NCI-H2081 (cell line): ENCODE measurements at places on chromosomes 6 and 20.

GRCh38 chr20:51365670-51366069, 176.8 kb downstream of the NFATC2 start:
- DNase-seq = no peak

DNA sequence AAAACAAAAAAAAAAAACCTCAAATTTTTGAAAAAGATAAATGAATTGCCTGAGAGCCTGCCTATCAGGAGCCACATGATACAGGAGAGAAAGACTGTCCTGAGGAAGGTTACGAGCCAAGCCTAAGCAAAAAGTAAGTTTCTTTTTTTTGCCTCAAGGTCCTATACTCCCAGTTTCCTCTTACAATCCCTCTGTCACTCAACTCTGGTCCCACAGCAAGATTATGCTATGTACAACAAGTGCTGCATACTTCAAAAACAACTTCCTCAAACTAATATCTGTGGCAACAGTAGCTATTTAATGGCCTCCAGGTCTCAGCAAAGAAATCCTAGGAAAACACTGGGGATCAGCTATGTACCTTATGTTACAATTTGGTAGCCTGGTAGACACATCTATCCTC, 46.8 kb downstream of the PLN start:
- DNase-seq = no peak

GRCh38 chr6:144666781-144667180, 381.6 kb downstream of the UTRN start:
- DNase-seq = no peak

DNA sequence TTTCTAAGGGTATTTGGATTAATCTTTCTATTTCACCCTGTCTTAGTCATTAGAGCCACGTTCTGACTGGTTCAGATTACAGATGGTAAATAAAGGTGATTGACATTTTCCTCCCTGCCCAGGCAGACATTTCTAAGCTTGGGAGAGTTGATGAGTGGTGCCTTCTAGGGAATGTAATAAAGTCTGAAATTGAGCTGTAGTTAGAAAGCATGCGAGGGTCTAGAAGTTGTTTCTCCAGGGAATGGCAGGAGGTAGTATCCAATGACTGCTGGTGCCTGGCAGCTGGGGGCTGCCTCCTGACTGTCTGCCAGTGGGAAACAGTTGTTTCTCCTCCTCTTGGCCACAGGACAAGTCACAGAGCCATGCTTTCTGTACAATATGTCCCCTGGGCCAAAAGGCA, 14.6 kb downstream of the EDN3 start:
- no peak for DNase-seq

DNA sequence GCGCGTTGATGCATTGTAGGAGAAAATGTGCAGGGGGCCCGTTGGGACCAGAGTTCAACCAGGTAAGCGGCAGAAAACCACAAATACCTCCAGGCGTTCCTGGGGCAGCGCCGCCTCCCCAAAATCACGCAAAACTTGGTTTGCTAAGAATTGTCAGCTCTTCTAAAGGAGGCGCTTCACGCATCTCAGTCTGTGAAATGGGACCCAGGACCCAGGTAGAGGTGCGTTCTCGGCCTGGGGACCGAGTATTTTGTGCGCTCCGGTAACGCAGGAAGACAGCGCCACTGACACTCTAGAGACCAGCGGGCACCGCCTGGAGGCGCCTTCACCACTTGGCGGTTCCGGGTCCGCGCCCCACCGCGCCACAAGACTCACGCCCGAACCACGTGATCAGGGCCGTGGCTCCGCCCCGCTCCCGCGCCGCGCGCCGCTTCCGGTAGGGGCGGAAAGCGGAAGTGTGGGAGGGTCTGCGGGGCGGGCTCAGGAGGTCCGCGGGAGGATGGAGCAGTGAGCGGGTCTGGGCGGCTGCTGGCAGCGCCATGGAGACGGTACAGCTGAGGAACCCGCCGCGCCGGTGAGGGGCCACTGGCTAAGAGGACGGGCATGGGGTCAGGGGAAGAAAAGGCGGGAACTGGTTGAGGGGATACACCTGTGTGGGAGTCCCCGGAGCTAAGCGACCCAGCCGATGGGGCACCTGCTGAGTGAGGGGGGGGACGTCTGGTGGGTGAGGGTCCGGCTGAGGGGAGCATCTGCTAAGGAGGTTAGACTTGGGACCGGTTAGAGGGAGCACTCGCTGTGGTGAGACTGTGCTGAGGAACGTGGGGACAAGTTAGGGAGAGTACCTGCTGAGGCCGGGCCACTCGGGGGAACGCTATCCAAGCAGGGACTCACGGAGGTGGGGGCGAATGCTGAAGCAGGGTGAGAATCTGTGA, at the start of gene STK4:
Gene STK4, plus strand, starts transcription at position 483 of the 932 bp plus-strand sequence. Its CDS starts 57 bp downstream, at position 540.
- DNase-seq = peak; percentile 94

GRCh38 chr6:23327621-23328020, 758.3 kb downstream of the HDGFL1 start:
- no peak for DNase-seq
